ENCODE measurements at places on chromosomes 2 and 18. TPM values are rescaled to one million over a fixed set of nuclear protein-coding genes. Genes with fewer than 3 reads are reported as not detected.

DNA sequence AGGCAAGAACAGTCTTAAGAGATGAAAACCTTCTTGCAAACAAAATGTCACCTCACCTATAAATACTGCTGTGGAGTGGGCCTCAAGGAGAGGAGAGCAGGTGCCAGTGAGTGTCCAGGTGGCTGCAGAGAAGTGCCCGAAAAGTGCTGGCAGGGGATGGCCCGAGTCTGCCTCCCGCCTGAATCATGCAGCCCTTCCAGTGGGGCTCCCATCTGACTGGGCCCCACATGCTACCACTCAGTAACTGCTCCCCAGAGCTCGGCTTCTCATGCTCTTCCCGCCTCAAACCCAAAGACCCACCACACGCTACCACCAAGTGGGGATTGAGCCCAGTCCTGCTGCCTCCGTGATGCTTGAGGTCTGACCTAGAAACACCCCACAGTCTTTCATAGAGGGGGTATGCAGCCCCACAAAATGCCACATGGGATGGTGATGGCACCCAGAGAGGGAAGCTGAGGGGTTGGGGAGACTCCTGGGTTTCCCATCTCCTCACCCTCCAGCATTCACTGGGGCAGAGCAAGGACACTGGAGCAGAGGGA, 7.4 kb downstream of the HS6ST1 start:
- no peak overlapping the region for H3K4me3 ChIP-seq
- peaks cover 38% of the 10 kb centered on the region for H3K4me1 ChIP-seq
- DNase-seq: no peak

The SPHKAP gene
- total RNA-seq: 0.07 TPM

DNA sequence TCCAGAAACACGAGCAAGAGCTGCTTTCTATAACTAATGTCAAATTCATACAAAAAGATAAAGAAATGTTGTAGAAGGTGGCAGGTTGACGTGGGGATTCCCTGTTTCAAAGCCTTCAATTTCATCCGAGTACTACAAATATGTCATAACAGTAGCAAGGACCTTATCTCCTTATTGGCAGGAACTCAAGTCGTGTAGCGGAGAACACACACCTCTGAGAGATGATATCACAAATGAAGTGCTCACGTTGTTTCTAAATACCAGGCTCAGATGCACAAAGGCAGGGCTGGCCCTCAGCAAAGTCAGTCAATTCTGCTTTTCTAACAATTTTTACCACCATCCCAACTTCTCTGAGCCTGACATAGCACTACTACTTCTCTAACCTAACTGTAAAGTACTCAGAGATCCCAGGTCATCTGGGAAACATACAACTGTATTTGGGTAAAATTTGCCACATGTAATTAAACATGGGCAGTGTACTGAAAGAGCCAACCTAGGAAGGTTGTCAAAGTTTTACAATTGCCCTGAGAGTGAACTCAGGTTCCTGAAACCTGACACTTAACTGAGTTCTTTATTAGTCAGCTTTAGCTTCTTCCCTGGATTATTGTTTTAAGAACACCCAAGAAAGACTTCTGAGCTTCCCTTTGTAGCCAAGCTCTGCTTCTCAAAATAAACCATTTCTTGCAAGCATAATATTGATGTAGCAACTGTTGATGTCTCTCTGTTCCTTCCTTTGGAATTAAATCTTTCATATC, 813.7 kb upstream of the ACVR2A start:
- no peaks in the 10 kb centered on the region for H3K36me3 ChIP-seq
- no peaks in the 10 kb centered on the region for H3K27me3 ChIP-seq
- no peaks in the 10 kb centered on the region for H3K4me1 ChIP-seq
- H3K27ac ChIP-seq: no peak overlapping the region
- no peak overlapping the region for H3K4me3 ChIP-seq

The GPBAR1 gene
- 4.2 TPM for total RNA-seq

DNA sequence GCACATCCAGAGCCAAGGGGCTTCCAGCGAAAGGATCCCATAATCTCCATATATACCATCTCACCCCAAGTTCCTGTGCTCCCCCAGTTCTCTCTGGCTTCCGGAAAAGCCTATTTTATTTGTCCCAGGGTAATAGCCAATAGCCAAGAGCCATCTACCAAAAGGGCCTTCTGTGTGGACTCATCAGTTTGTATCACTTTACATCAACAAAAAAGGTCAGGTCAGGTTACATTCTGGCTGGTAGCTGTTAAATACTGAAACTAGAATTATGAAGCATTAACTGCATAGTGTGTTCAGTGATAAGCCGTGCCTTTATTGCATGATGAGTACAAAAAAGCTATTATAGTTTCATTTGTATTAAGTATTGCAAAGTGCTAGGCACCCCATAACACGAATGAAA, 223.7 kb downstream of the IRS1 start:
- DNase-seq: no peak
- H3K27ac ChIP-seq: no peak overlapping the region
- no peak overlapping the region for H3K4me3 ChIP-seq

DNA sequence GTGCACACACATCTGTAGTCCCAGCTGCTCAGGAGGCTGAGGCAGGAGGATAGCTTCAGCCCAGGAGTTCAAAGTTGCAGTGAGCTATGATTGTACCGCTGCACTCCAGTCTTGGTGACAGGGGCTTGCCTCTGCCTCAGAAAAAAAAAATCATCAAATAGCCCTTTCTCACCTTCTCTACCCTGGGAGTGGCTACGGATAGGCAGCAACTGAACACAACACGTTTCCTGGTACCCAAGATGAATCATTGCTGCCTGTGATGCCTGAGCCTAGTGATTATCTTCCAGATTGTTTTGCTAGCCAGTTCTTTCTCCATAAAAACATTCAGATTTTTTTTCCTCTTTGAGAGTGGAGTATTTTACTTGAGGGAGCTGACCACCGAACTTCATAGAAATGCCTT, 13.5 kb downstream of the INPP4A start:
- DNase-seq: no peak
- no peaks in the 10 kb centered on the region for H3K36me3 ChIP-seq
- no peak overlapping the region for H3K27ac ChIP-seq
- peaks cover 13% of the 10 kb centered on the region for H3K4me1 ChIP-seq
- no peaks in the 10 kb centered on the region for H3K27me3 ChIP-seq

DNA sequence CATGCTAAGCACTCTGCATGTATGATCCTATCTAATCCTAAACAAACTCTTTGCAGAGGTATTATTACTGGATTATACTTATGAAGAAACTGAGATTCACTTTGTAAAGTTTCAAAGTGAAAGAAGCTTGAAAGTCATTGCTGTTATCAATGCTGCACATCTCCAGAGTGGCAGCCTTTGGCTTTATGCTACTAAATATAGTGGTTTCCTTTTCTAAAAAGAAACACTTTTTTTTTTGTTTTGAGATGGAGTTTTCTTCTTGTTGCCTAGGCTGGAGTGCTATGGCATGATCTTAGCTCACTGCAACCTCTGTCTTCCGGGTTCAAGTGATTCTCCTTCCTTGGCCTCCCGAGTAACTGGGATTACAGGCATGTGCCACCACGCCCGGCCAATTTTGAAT, 114.9 kb upstream of the RAB27B start:
- no peaks in the 10 kb centered on the region for H3K27me3 ChIP-seq
- no peaks in the 10 kb centered on the region for H3K36me3 ChIP-seq
- H3K4me1 ChIP-seq: no peaks in the 10 kb centered on the region
- H3K27ac ChIP-seq: no peak overlapping the region

The RALBP1 gene
- 54.2 TPM for total RNA-seq

DNA sequence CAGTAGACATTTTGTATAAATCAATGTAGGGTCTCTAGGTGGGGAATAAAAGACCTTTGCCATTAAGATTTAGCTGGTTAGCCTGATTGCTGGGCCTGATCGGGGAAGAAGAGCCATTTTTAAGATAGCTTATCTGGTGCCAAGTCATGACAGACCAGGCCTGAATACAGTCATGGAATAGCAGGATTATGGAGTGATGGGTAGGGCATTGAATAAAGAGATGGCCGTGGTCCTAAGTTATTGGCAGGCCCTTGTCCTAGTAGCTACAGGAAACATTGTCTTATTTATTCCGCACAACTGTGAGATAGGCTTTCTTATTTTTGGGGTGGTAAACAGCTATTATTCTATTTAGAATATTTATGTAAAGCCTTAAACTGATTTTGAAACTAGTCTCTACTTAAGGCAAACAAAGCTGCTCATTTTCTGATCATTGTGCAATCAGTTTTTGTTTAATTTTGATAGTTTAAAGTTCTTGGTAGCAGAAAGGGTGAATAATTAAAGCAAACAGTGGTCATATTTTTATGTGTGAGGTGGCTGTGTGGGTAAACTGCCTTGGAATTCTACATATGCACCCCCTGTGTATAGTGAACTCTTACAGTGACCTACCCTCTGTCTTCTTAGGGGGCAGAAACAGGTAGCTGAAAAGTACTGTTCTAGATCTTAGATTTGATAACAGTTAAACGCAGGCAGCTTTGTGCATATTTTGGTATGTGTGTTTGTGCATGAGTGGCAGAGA, 22.6 kb downstream of the ZNF236 start:
- no peaks in the 10 kb centered on the region for H3K27me3 ChIP-seq
- H3K4me1 ChIP-seq: no peaks in the 10 kb centered on the region

The SIGLEC15 gene
- total RNA-seq: 0.54 TPM

The TXNDC9 gene
- 26.7 TPM for total RNA-seq

The HRH4 gene
- total RNA-seq: 2.5 TPM
